ENCODE measurements at places on chromosomes 16 and 17.

DNA sequence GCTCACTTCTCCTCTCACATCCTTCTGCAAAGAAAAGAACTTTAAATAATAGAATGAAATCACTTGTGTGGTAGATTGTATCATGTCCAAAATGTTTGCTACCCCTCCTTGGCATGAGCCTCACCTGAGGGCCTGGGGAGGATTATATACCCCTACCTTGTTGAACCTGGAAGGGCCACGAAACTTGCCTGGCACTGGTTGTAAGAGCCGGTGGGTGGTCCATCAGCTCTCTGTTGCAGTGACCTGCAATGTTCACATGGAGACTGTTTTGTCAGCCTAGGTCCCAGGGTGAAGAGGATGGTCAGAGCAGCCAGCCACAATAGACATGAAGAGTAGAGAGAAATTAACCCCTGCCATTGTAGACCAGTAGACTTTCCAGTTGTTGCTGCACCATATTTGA, 10.2 kb downstream of the RSAD1 start:
- DNase-seq, result no peak

GRCh38 chr17:73089322-73090317, 2.9 kb downstream of the SLC39A11 start:
- no peak for DNase-seq

GRCh38 chr16:89173174-89173921, 1.8 kb downstream of the CDH15 start:
- no peak for DNase-seq

GRCh38 chr17:6575596-6575988, 19.2 kb upstream of the PITPNM3 start:
- DNase-seq, result no peak

DNA sequence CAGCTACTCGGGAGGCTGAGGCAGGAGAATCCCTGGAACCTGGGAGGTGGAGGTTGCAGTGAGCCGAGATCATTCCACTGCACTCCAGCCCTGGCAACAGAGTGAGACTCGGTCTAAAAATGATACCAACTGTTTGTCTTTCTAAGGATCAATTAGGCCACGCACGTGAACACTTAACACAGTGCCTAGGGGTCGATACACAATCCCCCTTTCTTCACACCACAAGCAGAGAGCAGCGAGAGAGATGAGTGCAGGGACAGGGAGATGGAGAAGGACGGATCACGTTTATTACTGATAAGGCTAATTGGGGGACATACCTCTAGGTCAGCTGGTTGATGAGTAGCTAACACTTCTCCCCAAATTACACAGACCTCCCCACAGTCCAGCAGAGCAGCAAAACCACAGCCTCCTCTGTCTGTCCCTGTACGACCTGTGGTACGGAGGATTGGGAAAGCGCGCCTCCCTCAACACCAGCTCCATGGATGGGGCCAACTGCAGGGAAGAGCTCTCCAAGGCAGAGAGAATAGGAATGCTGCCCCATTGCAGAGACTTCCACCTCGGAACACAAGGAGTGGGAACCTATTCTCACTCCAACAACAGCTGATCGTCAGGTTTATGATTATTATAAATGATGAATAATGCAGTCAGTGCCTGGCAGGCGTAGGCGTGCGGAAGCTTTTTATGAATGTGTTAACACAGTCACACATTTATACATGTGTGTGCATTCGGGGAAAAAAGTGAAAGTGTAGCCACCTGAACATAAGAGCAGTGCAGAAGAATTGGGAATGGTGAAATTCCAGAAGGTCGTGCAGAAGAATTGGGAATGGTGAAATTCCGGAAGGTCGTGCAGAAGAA, 155.1 kb downstream of the C16orf95 start:
- peak; percentile 78 for DNase-seq

DNA sequence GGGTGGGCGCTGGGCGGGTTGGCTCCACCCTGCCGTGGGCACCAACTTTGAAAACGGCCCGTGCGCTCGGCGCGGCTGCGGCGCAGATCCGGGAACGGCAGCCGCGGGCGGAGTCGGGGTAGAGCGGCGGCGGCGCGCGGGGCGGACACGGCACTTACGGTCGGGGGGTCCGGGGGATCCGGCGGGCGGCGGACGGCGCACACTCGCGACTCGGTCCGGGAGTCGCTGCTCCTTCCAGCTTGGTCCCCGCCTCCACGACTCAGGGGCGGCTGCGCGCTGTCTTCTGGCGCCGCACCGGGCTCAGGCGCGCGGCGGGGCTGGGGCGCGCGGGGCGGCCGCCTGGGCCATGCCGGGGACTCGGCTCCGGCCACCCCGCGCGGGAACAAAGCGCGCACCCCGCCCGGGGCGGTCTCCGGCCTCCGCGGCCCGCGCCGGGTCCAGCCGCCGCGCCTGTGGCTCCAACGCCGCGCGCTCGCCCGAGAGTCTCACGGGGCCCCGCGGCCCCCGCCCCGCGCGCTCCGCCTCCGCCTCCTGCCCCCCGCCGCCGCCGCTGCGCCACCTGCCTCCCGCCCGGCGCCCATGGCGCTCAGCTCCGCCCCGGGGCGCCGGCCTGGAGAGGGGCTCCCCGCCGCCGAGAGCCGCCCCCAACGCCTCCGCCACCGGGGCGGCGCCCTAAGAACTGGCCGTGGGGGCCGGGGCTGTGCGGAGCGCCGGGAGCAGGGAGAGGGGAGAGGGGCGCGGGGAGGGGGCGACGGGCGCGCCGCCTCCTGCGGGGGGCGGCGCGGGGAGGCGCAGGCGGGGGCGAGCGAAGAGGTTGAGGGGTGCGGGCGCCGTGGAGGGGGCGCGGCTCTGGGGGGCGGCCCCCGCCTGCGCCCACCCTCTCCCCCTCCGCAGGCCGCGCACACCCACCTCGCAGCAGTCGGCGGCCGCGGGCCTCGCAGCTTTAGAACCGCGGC, 35.9 kb downstream of the CBFA2T3 start:
- DNase-seq, result peak; percentile 67

- no peak for DNase-seq
Observed at GRCh38 chr17:7491583-7491982, 7.4 kb downstream of the POLR2A start.

DNA sequence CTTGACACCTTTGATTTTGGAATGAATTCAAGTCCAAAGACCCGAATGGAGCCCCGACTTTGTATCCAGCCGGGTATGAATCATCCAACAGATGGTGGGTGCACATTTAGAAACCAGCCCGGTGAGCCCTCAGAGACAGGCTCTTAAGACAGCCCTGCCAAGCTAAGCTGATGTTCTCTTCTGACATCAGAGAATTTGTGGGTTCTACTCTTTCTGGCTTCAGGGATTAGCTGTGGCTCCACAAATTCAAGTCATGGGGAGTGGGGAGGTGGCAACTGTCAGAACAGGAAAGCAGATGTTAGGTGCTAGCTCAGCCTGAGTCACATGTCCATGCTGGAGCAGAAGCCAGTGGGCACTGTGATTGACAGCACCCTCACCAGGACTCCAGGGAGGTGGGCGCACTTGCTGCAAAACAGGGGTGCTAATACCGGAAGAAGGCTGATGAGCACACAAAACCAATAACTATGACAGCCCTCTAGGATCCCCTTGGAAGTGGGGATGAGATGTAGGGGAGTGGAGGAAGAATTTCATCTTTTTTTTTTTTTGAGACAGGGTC, 31.4 kb upstream of the XYLT2 start:
- DNase-seq, result peak; percentile 38

DNA sequence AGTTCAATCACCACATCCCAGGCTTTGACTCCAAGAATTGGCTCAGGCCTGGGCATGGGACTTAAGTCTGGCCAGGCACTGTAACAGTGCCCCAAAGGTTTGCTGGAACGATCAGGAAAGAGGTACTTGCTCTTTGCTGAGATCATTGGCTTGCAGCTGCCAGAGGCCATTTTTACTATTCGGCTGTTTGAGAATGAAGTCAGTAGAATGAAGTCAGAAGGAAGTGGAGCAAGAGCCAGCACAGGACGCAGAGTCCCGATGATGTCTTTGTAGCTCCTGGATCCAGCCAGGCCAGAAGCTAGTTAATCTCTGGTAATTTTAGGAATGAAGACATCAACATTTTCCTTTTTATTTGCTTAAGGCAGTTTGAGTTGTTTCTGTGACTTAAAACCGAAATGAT, 195.5 kb downstream of the RAB11FIP4 start:
- DNase-seq, result no peak

GRCh38 chr17:58577696-58578095, 63.3 kb upstream of the MTMR4 start:
- peak; percentile 48 for DNase-seq

- no peak for DNase-seq
Observed at GRCh38 chr17:39015546-39015935, 48.3 kb upstream of the FBXO47 start.

DNA sequence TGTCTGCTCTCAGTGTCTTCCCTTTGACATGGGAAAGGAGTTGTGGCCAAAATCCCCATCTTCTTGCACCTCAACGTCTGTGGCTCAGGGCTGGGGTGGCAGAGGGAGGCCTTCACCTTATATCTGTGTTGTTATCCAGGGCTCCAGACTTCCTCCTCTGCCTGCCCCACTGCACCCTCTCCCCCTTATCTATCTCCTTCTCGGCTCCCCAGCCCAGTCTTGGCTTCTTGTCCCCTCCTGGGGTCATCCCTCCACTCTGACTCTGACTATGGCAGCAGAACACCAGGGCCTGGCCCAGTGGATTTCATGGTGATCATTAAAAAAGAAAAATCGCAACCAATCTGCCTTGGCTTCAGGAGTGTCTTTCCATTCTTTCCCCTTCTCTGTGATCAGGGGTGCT, 918 bp upstream of the MRM1 start:
- peak; percentile 74 for DNase-seq

- no peak for DNase-seq
Observed at GRCh38 chr17:36017799-36018198, at the start of gene CCL23. Gene CCL23 (minus strand): TSS chr17:36017972. CDS start chr17:36017897, 75 bp downstream.

GRCh38 chr16:73279451-73279850, 231.5 kb upstream of the ZFHX3 start:
- no peak for DNase-seq

- DNase-seq, result no peak
Observed at GRCh38 chr16:8763899-8764298, 33.5 kb downstream of the TMEM186 start.

DNA sequence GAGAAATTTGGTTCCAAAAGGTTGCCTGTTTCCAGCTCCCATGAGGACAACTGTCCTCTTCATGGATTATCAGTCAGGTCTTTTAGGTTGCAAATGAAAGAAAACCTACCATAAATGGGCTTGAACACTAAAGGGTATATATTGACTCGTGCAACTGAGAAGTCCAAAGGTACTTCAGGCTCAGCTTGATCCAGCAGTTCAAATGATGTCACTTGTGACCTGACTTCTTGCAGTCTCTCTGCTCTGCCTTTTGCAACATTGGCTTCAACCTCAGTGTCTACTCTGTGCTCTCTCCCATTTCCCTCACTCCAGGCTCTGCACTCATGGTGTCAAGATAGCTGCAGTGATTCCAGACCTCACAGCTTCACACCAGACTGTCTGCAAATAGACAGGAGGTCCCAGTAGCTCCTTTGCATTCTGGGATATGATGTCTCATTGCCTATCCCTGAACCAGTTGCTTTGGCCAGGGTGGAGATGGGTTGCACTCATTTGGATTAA, 5.5 kb upstream of the CALB2 start:
- no peak for DNase-seq

DNA sequence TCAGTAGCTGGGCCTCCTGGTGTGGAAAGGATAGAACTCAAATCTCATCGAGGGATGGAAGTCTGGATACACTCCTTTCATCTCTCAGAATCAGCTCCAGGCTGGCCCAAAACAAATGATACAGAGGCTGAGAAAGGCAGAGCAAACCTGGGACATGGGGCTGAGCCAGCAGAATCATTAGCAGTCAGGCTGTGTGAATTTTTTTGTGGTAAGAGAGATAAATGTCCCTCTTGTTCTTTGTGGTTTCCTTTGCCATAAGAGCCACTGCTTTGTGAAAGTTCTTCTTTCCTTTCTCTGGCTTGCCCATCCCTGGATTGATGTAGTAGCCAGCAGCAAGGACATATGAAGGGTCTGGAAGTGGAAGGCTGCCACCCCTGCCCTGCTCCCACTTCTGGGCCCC, 146.2 kb downstream of the CDH13 start:
- DNase-seq, result no peak

GRCh38 chr16:84924331-84925091, 86.8 kb downstream of the ZDHHC7 start:
- DNase-seq, result no peak

GRCh38 chr16:5314377-5314776, 216.8 kb upstream of the EEF2KMT start:
- DNase-seq, result no peak

DNA sequence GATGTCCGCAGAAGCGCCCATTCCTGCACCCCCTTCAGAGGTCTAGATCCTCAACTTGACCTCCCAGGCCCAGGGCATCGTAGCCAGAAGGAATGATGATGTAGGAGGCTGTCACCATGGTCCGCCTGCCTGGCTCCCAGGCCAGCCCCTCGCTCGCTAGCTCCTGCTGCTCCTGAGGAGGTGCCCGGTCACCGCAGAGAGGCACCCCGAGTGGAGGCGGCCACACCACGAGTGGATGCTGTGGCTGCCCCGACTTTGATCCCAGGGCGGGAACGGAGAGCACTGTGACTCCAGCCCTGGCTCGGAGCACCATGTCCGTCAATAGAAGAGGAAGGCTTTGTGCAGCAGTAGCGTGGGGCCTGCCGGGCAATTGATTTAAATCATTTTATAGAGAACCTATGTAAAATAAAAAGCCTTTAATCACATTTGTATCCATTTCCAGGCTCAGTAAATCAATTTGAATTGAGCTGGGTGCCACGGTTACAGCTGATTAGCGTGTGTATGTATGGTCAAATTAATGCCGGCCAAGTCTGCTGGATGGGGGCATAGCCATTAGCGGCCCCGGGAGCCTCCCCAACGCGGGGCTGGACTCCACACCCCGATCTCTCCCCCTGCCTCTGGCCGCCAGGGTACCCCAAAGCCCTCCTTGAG, 122.6 kb upstream of the GSE1 start:
- DNase-seq, result no peak

GRCh38 chr17:44312396-44313104, 4.1 kb downstream of the RUNDC3A start:
- no peak for DNase-seq

DNA sequence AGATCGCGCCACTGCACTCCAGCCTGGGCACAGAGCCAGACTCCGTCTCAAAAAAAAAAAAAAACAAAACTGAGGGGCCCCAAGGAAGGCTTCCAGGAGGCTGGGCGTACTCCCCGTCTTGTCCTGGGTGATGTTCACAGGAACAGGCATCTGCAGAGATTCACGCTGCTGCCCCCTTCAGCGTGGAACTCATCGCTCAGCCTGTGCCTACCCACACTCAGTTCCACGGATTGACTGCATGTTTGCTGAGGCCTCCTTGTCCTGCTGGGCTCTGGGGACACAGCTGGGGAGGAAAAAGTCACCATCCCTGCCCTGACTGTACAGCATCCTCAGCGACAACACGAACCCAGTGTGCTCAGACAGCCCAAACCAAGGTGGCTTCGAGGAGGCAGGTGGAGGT, 12.9 kb upstream of the OSGIN1 start:
- DNase-seq, result no peak

DNA sequence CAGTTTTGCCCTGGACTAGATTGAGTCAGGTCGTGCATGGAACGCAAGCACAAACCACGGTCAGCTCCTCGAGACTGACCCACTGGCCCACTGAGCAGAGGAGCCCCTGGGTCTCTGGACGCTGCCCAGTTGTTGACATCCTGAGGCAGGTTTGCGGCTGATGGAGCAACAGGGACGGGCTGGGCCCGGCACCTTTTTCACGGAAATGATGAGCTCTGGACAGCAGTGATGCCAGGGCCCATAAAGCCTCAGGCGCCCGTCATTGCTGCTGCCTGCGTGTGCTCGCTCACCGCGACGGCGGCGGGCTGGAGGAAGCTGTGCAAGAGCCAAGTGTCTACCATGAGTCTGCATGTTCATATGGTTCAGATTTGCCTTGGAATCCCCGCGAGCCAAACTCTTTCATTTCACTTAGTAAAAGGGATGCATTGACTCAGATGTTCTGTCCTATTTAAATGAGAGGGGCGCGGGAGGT, 30.8 kb upstream of the CRISPLD2 start:
- no peak for DNase-seq
